Astrocyte of the spinal cord (primary cell): ENCODE measurements at places on chromosomes 4 and X.
A peak's percentile ranks its signal among the peaks of the same experiment; 100 is the strongest.

GRCh38 chr4:113834298-113834697 lies 72.8 kb upstream of the CAMK2D start:
- DNase-seq, result no peak

DNA sequence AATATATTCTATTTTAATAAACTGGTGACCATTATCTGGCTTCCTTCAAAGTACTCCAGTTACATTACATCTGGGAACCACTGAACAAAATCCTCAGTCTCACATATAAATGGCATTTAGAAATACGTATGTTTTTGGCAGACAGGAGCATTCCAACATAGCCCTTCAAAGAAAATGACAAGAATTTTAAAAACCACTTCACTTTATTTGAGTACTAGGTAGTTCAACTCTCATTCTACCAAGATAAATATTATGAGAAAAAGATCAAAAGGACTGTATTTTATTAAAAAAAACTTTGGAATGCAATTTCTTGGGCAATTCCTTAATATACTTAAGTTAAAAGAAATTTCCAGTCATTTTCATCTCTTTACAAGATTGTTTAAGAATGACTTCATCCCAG lies 17.6 kb downstream of the TNIP3 start:
- peak; percentile 80 for DNase-seq

DNA sequence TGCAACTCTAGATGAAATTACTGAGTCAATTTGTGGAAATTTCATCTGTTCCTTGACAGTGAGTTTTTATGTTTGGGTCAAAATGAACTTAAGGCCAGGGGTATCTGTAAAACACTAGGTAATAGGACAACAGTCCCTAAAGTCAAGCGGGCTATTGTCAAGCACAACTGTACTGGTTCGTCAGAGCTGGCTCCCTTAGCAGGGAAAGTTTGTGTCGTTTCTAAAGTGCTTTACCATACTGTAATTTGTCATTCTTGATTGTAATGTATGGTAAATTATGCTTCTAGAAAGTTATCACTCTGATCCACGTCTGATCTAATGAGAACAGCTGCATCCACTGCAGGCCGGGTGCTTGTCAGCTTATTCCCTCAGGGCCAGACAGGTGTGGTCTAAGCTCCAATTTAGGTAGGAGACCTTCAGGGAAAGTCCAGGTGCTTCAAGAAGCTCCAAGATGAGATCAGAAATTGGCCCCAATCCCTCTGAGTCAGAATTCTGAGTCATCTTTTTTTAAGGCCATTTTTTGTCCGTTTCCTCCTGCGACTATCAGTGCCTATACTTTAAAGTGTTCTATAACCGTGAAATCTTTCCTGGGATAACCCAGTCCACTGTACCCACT lies 92.2 kb downstream of the PALLD start:
- peak; percentile 91 for DNase-seq

GRCh38 chr4:112513971-112514646 lies 1.9 kb downstream of the NEUROG2 start:
- no peak for DNase-seq

DNA sequence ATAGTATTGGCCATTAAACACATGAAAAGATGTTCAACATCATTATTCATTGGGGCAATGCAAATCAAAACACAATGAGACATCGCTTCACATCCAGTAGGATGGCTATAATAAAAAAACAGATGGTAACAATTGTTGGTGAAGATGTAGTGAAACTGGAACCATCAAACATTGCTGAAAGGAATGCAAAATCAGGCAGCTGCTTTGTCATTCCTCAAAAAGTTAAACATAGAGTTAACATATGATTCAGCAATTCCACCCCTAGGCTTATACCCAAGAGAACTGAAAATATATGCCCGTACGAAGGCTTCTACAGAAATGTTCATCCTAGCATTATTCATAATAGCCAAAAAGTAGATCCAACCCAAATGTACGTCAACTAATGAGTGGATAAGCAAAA lies 144.0 kb upstream of the NAP1L5 start:
- no peak for DNase-seq

DNA sequence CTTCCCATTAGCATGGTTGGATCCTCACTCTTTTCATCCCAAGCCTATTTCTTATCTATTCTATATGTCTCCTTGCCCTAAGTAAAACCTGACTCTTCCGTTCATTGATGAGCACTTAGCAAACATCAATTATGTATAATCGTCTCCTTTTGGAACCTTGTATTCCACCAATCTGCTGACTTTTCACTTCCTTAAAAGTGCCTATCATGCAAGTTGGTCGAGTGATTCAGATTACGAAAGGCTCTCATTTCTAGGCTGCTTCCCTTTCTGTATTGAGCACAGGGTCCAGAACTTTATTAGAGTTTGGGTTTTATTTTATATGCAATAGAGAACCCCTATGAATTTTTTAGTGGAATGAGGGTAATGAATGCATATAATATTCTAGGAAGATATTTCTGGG lies 27.1 kb upstream of the ALB start:
- no peak for DNase-seq

- no peak for DNase-seq
Observed at GRCh38 chr4:120858776-120859175, 63.8 kb downstream of the PRDM5 start.

DNA sequence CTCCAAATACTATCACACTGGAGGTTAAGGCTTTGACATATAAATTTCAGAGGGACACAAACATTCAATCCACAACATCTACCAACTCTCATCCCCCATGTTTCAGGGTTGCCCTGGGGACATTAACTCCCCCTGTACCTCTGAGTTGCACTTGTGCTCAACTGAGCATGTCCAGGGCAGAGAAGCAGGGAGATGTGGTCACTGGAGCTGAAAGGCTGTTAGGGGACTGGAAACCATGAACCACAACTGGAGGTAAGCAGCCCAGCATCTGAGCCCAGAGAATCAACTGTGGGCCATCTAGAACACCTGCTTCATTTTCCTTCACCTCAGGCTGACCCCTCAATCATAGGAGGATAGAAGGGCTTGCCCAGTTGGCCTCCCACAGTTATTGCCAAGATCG lies 641.1 kb downstream of the MID1IP1 start:
- no peak for DNase-seq
